ENCODE measurements at places on chromosomes 5 and 9. TPM values are rescaled to one million over a fixed set of nuclear protein-coding genes. Genes with fewer than 3 reads are reported as not detected.

DNA sequence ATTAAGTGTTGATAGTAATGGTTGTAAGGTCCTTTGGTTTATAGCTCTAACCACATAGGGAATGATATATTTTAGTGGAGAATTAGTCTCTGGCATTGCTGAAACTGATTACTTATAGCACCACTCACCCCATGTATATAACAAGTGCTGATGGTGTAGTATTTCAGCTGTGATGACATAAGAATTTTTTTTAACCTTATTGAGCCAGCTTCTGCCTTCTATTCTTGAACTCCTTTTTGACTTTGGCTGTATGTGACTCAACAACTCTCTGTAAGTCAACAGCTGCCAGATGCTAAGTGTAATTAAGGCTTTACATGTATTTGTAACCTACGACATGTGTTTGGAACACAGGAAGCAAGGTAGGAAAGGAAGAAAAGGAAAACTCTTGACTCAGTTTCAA is 929.6 kb upstream of the WWC1 start:
- DNase-seq: no peak

CDC20B gene
- not detected for total RNA-seq

SLC34A1 gene
- not detected for total RNA-seq

SPTAN1 gene
- 217 TPM for total RNA-seq

AQP7 gene
- total RNA-seq: 193 TPM

MARCHF3 gene
- 11.6 TPM for total RNA-seq

GRCh38 chr5:125277494-125278154 is 531.2 kb upstream of the ZNF608 start:
- DNase-seq: no peak

- DNase-seq: no peak
Measured at GRCh38 chr9:133360400-133361393, 4.3 kb downstream of the SURF2 start.

DNA sequence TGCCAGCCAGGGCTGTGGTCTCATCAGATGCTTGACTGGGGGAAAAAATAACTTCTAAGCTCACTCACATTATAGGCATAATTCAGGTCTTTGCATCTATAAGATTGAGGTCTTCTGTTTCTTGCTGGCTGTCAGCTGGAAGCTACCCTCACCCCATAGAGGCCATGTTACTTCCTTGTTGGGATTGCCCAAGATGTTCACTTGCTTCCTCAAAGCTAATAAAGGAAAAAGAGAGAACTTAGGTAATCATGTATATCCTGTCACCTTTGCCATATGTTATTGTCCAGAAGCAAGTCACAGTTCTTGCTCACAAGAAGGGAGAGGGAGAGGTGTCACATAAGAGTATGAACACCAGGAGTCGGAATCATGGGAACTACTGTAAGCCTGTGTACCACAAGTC is 38.7 kb upstream of the ANKRD34B start:
- no peak for DNase-seq

GRCh38 chr5:55625589-55625909 is 86.6 kb downstream of the SLC38A9 start:
- DNase-seq: no peak

DNA sequence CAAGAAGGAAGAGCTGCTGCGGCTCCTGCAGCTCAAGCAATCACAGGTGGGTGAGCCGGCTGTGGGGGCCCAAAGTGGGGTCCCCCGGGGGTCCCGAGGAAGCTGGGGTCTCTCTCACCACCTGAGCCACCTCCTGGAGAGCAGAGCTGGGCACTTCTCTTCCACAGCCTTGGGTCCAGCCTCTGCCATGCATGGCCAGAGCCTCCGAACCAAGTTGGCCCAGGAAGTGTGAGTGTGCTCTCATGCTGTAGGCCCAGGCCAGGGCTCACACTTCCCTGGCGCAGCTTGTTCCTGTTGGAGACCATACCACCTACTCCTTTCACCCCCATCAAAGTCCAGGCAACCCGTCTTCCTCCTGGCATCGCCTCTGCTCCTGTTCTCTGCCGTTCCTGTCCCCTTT is 19.7 kb downstream of the HMCN2 start:
- DNase-seq: no peak

- DNase-seq: no peak
Measured at GRCh38 chr9:111436571-111436970, 47.6 kb downstream of the ECPAS start.

FBXL7 gene
- 6.9 TPM for total RNA-seq

GRCh38 chr5:143933451-143933850 is 121.5 kb downstream of the HMHB1 start:
- DNase-seq: no peak

GRCh38 chr5:136886608-136887007 is 521.3 kb upstream of the TRPC7 start:
- no peak for DNase-seq

DNA sequence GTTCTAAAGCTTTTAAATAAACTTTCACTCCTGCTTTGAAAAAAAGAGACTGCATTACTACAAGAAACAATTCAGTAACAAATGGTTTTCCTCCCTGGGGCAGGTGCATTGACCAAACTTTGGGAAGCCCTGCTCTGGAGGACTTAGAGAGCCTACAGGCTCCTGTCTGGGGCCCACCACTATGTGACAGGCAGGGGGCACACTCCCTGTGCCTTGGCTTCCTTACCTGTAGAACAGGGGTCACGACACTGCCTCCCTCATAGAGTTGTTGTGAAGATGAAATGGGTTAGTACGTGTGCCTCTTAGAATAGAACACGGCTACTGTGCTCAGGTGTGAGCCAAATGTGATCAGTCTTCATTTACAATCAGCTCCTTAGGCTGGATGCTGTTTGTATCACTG is 130.1 kb downstream of the GPBP1 start:
- DNase-seq: no peak

DNA sequence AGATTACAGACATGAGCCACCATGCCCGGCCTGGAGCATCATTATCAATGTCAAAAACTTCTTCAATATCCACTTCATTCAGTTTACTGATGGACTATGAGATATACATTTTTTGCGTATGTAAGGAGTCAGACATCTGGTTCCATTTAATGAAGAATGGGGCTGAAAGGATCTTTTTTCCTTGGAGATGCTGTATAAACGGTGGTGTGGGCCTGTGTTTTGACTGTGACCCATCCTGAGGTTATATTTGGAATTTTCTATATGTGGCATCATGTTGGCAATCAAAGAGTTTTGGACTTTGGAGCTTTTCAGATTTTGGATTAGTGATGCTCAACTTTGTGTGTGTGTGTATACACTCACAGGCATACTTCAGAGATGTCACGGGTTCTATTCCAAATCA is 85.7 kb upstream of the FBXL17 start:
- no peak for DNase-seq

GRCh38 chr5:109034306-109034705 is 286.6 kb downstream of the FER start:
- DNase-seq: no peak

SPATA31D4 gene
- total RNA-seq: not detected
